ENCODE measurements at places on chromosomes 2 and 18. TPM values are rescaled to one million over a fixed set of nuclear protein-coding genes. Genes with fewer than 3 reads are reported as not detected.

GRCh38 chr2:112661656-112662305, 16.0 kb downstream of the SLC20A1 start:
- DNase-seq, result no peak

DNA sequence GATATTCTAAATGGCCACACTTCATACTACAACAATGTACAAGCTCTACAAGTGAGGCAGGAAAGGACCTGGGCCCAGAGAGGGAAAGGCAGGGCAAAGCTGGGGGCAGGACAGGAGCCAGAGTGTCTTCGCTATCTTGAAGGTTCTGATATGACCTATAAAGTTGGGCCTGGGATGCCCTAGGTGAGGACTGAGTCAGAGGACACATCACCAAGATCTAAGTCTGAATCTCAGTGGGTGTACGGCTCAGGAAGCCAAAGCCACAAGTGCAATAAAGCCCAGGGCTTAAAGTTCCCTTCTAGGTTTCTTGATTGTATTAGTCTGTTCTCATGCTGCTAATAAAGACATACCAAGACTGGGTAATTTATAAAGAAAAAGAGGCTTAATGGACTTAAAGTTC, 219.1 kb downstream of the ALK start:
- DNase-seq, result no peak

DNA sequence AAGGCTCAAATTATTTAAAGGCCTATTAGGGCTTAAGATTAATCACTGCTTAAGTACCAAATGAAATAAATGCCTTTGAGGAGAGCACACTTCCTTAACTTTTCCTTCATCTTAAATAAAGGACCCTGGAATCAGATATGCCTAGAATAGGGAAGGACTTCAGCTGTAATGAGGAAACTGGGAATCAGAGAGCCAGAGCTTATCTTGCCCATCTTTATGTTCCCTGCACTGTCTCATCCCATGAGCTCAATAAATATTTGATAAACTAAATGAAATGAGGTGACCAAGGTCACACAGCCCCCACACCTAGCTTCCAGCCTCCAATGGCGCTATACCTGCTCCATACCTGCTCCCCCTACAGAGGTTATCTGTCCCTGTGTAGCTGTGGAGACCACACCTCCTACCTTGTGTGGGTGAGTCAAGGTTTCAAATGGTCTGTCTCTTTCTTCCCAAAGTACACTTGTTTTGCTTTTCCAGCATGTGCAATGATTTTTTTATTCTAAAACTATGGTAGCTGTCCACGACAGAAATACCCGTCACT, 23.4 kb upstream of the NEDD4L start:
- DNase-seq, result no peak

DNA sequence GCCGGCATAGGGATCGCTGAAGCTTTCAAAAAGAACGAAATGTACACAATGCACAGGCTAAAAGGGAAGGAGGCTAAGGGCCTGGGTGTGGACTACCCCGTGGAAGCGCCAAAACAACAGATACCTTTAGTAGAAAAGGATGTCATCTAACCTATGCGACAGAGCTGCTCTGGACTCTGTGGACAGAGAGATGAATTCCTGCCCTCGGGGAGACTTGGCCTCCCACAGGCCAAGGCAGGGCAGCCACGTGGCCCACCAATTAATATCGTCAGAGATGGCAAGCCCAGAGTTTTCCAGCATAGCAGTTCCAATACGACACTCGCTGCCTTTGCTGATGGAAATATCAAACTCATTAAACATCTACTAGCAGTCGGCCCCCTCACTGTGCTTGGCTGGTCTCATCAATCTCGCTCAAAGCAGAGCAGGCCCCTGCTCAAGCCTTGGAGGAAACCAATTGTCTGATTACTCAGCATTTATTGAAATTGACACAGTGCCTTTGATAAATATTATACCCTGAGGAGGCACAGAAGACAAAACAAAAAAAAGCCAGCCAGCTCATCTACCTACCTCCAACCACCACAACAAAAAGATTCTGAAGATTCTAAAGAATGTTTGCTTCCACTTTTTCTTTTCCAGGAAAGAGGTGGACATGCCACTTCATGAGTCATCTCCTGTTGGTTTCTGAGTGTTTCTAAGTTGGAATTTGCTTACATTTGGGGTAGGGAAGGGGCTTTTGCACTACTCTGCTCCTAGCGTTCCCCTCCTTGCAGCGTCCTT, 79.0 kb upstream of the ACAA2 start:
- no peak for DNase-seq

Gene KRTCAP3
- 17.1 TPM for polyA plus RNA-seq

DNA sequence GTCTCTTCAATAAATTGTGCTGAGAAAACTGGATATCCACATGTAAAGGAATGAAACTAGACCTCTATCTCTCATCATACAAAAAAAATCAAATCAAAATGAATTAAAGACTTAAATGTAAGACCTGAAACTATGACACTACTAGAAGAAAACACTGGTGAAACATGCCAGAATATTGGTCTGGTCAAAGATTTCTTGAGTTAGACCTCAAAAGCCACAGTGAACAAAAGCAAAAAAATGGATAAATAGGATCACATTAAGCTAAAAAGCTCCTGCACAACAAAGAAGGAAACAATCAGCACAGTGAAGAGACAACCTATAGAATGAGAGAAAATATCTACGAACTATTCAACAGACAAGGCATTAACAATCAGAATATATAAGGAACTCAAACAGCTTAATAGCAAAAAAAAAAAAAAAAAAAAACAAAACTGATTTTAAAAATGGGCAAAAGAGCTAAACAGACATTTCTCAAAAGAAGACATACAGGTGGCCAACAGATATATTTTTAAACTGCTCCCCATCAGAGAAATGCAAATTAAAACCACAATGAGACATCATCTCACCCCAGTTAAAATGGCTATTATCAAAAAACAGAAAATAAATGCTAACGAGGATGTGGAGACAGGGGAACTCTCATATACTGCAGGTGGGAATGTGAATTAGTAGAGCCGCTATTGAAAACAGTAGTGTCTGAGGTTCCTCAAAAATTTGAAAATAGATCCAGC, 66.3 kb downstream of the NCKAP1 start:
- DNase-seq, result no peak

Gene ZNF804A
- polyA plus RNA-seq, result 0.05 TPM

GRCh38 chr2:127074358-127074757, 32.6 kb downstream of the BIN1 start:
- DNase-seq, result no peak

GRCh38 chr18:55588870-55589595, 1.0 kb upstream of the TCF4 start:
- DNase-seq, result no peak

GRCh38 chr2:58195662-58196061, 45.5 kb downstream of the FANCL start:
- DNase-seq, result peak; percentile 18

- no peak for DNase-seq
Measured at GRCh38 chr2:218891275-218892135, 10.9 kb downstream of the WNT10A start.

- DNase-seq, result no peak
Measured at GRCh38 chr18:7898181-7898580, 331.1 kb downstream of the PTPRM start.
